ENCODE measurements at places on chromosomes 5 and 9. TPM values are rescaled to one million over a fixed set of nuclear protein-coding genes. Genes with fewer than 3 reads are reported as not detected.

DNA sequence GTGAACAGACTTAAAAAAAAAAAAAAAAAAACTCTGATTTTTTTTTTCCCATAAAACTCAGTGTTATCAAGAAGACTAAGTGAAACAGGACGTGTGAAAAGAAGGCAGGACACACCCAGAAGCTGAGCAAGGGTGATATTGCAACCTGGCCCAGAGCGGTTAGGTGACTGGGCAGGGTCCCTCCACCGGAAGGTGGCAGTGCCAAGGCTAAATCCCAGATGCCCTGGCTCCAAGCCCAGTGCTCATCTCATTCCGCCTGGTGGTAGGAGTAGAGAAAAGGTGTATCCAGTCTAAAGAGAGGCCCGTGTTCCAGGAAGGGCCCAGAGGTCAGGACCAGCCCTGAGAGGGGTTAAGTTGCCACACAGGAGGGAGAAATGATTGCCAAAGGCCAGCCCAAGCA, 51.5 kb upstream of the SAP30L start:
- ATAC-seq: no peak

GRCh38 chr5:132205385-132206125, 22.1 kb downstream of the P4HA2 start:
- ATAC-seq: no peak

- ATAC-seq: no peak
Measured at GRCh38 chr5:157855404-157855994, 3.4 kb downstream of the CLINT1 start.

- no peak for ATAC-seq
Measured at GRCh38 chr5:1965925-1966324, 83.2 kb upstream of the IRX4 start.

CD14 gene
- total RNA-seq: 1.7 TPM

DNA sequence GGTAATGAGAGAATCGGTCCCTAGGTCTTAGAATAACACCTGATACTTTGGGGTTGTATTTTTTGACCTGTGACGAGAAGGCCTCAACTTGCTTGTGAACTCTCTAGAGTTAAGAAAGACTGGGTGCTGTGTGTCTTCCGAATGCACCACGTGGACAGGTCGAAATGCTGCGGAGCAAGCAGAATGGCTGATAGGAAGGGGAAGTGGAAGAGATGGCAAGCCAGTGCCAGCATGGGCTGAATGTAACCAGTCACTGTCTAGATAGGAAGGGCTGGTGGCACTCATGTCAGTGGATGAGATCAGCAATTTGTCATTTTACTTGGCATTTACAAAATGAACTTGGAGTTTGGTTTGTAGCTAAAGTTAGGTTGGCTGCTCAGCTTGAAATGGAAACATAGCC, 5.6 kb downstream of the OTULINL start:
- ATAC-seq: no peak

NR5A1 gene
- total RNA-seq: 0.15 TPM

- no peak for ATAC-seq
Measured at GRCh38 chr5:25641124-25641523, 996.3 kb upstream of the CDH10 start.

GHR gene
- 0.33 TPM for total RNA-seq

GRCh38 chr5:98663521-98663920, 109.9 kb upstream of the RGMB start:
- ATAC-seq: no peak

DNA sequence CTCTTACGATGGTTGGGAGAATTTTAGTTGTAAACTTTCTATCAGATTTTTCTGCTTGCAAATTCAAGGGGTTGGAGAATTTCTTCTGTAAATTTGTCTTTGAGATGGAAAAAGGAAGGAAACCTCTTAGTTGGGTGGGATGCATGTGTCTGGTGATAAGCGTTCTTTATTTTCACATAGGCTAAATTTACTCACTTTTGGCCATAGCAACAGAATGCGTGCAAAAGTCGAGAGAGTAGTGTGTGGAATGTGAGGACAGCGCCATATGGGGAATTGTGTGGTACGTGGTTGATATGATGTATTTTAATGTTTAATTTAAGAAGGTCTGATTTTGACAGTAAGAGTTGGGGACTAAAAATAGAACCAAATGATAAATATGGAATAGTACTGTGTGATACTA, 282.2 kb downstream of the TAF11L14 start:
- ATAC-seq: no peak

GRCh38 chr5:111545031-111545430, 32.7 kb upstream of the STARD4 start:
- no peak for ATAC-seq

DNA sequence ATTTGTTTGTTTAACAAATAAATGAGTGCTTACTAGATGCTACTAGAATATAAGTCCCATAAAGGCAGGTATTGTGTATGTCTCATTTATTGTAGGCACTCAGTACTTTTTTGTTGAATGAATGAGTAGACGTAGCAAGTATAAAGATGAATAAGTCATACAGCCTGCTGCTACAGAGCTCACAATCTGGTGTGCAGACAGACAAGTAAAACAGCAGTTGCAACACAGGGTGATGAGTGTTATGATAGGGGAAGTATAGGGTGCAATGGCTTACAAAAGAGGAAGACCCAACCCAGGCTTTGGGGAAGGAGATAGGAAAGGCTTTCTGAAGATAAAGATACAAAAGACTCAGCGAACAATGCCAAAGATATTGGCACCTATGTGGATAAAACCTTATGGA, 47.7 kb downstream of the SH3RF2 start:
- ATAC-seq: no peak

DNA sequence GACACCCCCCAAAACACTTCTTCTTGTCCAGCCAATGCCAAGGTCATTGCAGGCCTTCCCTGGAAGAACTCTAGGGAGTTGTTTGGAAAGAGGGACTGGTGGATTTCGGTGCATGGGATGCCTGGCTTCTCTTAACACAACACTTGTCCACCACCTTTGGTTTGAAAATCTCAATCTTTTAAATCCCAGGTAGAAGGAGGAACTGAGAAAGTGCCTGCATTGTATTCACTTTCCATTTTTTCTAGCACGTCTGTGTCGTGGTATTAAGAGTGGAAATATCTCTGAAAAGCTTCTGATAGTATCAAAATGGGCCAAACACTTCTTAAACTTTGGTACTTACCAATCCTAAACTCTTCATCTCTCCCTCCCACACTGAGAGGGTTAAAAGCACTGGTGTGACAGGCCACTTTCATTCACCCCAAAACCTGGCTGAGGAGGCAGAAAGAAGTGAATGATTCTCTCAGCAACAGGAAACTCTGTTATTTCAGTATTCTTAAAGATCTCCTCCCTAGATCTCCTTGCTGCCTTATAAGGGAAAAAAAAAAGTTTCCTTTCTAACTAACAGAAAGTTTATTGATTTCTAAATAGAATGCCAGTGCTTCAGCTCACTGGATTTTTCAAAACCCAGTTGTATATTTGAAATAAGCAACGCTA, 3.9 kb upstream of the NFIB start:
- no peak for ATAC-seq

DNA sequence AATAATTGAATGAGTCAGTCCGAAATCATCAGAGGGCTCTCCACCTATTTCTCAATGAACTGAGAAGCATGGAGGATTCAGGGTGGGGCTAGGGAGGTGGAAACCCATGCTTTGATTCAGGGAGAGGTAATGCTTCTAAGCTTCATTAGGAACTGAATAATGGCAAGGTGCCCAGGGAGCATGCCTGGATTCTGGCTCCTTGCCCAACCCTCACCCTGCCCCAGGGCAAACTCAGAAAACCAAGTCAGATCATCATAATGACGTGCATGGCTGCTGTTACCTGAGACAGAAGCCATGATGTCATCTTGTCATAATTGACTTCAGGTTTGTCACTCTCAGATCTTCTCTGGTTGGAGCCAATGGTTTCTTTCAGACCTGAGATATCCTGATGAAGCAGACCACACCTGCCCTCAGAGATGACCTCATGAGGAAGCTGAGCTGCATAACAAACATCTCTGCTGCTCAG, 199.6 kb downstream of the SYK start:
- no peak for ATAC-seq

DNA sequence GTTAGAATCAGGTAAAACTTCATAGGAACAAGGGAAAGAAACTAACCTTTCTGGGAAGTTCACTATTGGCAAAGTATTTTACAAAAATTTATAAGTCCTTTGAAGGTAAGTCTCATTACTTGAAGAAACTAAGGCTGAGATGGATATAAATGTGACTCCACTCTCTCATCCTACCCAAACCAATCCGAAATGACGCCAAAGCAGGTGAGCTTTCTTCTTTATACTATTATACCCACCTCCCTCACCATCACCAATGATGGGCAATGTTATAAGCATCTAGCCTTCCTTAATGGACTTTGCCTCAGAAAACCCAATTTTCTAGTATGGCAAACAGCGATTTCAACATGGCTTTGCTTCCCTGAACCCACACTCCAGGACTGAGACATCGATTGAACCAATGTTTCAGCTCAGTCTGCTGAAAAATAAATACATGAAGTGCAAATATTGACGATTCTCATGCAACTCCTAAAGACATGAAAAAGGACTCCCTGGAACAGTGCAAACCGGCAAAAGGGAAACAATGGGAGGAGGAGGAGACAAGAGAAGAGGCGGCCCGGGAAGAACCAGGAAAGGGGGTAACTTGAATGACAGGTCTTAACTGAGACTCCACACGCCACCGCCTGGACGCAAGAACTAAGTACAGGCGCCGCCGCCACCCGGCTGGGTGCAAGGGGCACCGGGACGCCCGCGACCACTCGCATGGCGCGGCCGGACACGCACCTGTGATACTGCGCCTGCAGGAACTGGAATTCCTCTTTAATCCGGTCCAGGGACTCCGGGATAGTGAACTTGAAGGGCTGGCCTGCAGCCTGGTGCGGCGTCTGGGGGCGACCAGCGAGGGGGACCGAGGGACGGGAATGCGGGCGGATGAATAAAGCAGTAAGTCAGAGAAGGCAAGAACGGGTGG, 2.5 kb downstream of the TLE1 start:
- ATAC-seq: peak; percentile 4

CATSPER3 gene
- 0.22 TPM for total RNA-seq

CTNND2 gene
- total RNA-seq: 58.5 TPM

GRCh38 chr5:115382989-115383388, 86.5 kb upstream of the CCDC112 start:
- ATAC-seq: no peak

FOXD4L4 gene
- total RNA-seq: 2.0 TPM

- no peak for ATAC-seq
Measured at GRCh38 chr5:137808503-137809135, 54.5 kb upstream of the HNRNPA0 start.

POLK gene
- 30.9 TPM for total RNA-seq

DNA sequence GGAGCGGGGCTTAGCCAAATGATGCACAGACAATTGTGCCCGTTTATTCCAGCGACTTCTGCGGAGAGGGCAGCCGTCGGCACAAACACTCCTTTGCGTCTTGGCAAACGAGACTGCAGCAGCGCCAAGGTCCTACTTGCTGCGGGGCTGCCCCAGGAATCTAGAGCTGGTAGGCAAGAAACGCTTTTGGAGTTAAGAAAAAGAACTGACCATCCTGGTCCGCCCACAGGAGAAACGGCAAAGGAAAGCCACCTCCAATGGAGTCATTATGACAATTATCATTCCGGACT, 2.3 kb downstream of the RXFP3 start:
- ATAC-seq: no peak

DNA sequence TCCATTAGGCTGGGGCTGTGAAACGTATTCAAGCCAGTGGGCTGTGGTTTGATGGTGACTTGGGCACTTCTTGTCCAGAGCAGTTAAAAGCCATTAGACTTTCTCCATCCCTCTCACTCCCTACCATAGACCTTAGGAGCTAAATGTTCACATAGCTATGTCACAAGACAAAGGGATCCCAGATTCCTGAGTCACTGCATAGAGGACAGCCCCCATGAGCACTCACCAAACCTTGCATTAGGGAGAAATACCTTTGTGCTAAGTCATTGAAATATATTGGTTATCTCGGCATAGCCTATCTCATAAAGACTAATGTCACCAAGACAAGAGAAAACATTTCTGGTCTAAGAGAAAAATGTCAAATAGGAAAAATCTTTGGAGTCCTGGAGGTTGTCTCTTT, 104.3 kb downstream of the TRPM6 start:
- no peak for ATAC-seq

F2RL1 gene
- 4.3 TPM for total RNA-seq

DNA sequence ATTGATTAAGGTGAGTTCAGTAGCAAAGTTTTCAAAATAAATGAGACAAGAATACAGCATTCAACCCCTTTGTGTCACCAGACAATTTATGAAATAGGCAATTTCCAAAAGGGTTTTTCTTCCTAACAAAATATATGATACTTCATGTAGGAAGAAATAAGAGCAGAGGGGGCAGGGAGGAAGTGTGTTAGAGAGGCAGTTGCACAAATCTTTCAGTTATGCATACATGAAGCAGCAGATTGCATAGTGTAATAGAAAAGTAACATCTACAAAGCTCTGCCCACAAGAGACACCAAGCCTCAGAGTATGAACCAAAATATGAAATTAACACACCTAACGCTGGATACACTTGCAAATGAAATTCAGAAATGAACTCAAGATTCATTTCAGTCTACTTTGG, 157.0 kb downstream of the DENND1A start:
- no peak for ATAC-seq

GRCh38 chr5:169657127-169657526, 20.1 kb downstream of the DOCK2 start:
- ATAC-seq: no peak

DNA sequence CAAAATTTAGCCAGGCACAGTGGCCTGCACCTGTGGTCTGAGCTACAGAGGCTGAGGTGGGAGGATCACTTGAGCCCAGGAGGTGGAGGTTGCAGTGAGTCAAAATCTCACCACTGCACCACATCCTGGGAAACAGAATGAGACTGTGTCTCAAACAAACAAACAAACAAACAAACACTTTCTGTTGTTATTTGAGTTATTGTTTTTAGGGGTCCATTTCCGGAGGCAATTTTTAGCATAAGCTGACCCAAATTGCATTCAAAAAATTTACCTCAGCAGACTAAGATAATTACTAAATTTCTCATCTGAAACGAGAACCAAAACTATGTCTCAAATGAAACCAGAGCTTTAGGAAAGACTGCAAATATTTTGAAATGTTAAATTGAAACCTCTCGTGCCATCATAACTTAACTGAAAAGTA, 1485.1 kb downstream of the EFNA5 start:
- ATAC-seq: no peak

DNA sequence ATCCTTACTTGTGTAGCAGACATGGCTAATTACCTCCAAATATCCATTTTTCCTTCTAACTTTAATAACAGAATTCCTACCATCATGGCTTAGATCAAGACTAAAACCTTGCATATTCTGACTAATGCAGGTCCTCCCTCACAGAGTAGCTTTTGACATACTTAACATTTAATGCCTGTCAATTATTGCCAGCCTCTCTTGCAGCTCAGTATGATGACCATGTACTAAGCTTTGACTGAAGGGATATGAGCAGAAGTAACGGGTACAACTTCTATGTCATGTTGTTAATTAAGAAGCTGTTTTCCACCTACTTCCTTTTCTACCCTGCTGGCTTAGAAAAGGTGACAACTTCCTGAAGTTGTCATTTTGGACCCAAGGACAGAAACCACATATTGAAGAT, 533.4 kb downstream of the PSAT1 start:
- no peak for ATAC-seq

Data from motor neuron (in vitro differentiated cells).